H4 (cell line): ENCODE measurements at places on chromosomes 12 and 14. TPM values are rescaled to one million over a fixed set of nuclear protein-coding genes. Genes with fewer than 3 reads are reported as not detected.

DNA sequence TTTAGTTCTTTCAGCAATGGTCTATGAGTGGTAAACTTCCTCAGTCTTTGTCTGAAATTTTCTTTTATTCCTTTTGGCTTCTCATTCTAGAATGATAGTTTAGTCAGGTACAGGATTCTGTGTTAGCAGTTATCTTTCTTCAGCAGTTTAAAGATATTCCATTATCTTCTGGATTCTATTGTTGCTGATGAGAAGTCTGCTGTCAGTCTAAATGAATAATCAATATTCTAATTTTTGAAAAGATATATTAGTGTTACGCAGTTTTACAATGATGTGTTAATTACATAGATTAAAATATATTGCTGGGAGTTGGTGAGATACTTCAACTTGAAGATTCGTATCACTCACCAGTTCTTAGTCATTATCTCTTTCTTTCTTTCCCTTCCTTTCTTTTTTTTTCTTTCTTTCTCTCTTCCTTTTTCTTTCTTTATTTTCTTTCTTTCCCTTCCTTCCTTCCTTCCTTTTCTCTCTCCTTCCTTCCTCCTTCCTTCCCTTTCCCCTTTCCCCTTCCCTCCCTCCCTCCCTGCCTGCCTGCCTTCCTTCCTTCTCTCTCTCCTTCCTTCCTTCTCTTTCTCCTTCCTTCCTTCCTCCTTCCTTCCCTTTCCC lies 17.8 kb downstream of the CACNA1C start:
- DNase-seq = no peak

DNA sequence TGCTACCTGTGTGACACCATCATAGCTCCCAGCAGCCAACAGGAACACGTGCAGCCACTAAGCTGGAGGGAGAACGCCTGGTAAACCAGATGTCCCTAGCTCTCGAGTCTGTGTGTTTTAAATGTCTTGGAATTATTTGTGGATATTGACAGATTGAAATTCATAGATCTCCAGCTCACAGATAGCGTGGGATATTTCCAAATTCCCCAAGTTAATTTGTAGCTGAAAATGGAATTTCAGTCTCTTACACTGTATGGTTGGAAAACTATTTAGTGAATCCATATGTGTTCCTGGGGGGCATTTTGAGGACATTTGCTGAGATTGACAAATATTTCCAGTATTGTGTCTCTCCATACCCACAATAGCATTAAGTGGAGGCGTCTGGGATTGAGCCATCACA lies 618.6 kb upstream of the TMEM132C start:
- DNase-seq = no peak

DNA sequence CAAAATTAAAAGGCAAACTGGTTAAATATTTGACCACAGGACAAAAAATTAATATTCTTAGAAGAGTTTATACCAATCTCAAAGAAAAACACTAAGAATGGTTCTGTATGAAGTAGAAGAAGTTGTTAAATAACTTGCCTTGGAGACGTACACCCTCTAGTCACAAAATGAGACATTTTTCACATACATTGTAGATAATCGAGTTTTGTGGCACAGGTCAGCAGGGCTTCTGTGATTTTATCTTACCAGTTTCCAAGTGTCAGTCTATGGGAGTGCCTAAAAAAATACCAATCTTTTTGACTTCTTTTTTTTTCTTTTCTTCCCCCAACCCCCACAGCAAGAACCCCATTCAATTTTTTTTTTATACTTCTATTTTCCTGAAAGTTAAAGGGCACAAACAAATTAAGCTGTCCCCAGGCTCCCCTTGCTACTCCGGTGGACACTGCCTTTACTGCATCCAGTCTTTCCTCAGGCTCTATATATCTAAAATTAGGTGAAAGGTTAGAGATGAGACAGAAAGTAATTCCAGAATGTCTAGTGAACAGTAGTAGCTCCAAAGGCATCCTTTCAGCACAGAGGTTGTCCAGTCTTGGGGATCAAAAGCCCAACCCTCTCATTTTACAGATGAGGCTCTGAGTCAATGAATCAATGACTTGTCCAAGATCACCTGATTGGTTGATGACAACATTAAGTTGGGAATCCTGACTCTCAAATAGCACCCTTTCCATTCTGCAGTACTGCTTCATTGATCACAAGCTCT lies 6.2 kb downstream of the LIMA1 start:
- no peak for DNase-seq

GRCh38 chr12:48779869-48780268 lies 9.0 kb downstream of the ADCY6 start:
- no peak for DNase-seq

DNA sequence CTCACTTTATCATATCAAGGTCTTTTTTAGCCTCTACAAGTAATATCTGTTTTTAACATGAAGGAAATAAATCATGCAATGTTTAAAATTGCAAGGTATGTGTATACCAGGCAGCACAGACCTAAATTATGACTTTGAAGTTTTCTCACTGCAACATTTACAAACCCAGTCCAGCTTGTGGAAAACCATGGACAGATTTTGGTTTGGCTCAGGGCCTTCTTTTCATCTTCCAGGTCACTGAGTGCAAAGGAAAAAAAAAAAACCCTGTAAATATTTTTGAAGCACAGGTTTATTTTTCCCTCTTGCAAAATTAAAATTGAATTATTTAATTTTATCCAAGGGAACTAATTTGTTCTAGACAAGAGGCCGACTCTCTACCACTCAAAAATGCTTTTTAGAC lies 13.8 kb downstream of the MGP start:
- DNase-seq = no peak

GRCh38 chr12:57893431-57894353 lies 47.2 kb upstream of the CTDSP2 start:
- DNase-seq = peak; percentile 78

DNA sequence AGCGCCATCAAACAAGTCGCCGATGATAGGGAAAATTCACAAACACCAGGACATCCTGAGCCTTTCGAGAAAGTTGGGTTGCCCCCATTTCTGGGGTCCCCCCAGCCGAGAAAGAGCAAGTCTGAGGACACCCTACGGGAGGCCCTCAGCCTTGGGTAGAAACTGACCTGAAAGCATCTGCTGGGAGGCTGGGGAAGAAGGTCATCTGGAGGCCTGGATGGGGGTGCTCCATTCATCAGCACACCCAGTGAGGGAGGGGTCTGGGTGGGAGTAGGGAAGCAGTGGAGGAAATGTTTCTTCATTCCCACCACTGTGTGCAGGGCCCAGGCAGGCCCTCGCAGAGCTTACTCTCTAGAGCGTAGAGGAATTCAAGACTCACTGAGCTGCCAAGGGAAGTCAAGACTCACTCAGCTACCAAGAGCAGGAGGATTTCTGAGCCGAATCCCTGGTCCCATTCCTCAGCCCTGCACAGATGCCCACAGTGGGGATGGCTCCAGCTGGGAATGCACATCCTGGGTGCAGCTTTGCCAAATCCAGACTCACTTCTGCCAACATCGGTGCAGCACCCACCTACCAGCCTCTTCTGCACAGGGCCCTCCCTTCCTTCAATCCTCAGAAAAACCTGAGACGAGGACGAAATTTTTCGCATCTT lies 38.1 kb downstream of the DIO3 start:
- no peak for DNase-seq

PAH gene
- total RNA-seq = 0.31 and 0.37 TPM in 2 replicates

DNA sequence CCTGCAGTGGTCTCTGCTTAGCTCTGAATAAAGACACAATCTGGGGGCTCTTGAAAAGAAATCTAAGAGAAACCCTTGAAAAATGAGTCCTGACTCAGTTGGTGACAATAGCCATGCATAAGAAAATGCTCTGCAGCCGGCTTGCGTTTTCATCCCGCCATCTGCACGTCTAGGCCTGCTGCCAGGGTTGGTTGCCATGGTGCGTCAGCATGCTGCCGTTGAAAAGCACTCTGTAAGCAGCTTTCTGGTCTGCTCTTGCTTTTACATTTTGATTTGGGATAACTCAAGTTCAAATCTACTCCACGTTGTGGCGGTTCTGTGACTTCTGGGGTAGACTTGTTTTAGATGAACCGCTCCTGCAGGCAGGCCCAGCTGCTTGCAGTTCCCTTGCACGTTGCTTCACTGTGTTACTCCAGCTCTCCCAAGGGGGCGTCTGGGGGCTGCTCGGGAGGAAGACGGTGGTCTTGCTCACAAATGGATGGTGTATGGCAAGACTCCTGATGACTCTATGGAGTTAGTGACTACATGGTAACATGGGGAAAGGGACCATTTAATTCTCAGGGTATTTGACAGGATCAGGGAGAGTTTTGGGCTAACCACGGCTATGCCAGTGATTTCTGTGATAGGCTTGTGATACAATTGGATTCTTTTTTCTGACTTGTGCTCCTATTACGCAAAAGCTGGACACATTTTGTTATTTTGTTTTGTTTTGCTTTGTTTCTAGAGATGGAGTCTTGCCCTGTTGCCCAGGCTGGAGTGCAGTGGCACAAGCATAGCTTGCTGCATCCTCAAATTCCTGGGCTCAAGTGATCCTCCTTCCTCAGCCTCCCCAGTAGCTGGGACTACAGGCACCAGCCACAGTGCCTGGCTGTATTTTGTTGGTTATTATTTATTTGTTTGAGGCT lies 15.8 kb downstream of the WNT5B start:
- no peak for DNase-seq

- DNase-seq = no peak
These were observed 58.7 kb downstream of the FUT8 start for GRCh38 chr14:65471038-65471878.

GRCh38 chr14:31138301-31138700 lies 69.3 kb downstream of the HECTD1 start:
- no peak for DNase-seq

TAS2R19 gene
- 0.21 TPM in 1 of 2 replicates, not detected in the other for total RNA-seq
